NCI-H460 (cell line): ENCODE measurements at places on chromosomes 2 and 18.

DNA sequence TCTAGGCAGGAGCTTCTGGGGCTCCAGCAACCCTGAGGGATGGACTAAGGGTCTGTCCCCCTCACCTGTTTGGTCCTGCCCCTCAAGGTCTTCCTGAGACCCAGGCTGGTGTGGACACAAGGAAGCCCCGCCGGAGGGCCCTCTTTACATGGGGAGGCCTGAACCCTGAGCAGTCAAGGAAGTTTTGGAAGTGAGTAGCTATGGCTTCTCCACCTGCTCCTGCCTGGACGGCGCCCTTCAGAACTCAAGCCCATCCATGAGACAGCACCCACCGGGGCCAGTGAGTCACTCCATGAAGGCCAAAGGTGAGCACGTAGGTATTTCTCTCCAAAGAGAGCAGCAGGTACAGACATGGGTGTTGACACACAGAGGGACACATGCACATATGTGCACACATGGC lies 98.2 kb upstream of the CTDP1 start:
- no peak for DNase-seq

DNA sequence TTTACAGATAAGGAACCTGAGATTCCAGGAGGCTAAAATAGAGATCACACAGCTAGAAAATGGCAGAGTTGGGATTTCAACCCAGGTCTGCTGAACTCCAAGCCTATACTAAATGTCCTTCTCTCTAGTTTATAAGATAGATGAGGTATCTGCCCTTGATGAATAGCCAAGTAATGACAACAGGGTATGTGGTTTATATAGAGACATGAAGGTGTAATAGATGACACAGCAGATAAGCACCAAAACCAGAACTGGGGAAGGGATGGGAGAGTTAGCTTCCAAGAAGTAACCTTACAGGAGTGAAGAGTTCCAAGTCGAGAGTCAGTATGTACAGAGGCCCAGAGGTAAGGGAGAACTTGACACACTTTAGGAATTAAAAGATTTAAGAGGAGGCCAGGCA lies 104.7 kb upstream of the UBXN4 start:
- DNase-seq = no peak

- no peak for DNase-seq
Observed at GRCh38 chr2:32768387-32769174, 140.7 kb downstream of the TTC27 start.

DNA sequence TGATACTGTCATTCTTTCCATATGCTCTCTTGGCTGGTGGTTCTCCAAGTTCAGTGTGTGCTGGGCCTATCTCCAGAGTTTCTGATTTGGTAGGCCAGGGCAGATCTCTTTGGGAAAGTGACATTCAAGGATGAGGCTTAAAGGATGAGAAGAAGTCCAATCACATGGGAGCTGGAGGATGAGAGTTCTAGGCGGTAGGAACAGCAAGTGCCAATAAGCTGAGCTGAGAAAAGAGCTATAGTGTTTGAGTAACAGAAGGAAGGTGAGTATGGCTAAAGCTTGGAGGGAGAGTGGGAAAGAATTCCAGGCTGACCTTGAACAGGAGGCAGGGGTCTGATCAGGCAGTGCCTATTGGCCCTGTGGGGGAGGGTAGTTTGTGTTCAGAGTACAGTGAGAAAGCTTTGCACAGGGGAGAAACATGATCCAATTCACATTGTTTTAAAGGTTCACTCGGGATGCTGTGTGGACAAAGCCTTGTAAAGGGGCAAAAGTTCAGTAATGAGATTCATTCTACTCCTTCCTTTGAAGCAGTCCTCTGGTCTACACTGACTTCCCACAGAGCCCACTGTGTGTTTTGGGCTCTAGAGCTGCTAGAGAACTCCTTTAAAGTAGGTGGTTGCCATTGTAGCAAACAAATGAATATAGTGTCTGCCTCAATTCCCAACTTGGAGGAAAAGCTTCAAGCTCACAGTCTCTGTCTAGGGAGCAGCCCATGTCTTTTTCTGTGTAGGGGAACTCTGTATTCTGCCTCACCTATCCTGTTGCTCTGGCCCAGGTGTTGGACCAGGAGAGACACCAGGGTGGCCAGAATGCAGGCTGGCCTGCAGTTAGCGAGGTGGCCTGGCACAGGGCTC lies 81.8 kb downstream of the FASTKD2 start:
- DNase-seq = no peak

- DNase-seq = no peak
Observed at GRCh38 chr2:119367472-119368099, 809 bp downstream of the DBI start.

- DNase-seq = no peak
Observed at GRCh38 chr18:10055125-10055750, 141.4 kb downstream of the VAPA start.
